ENCODE measurements at places on chromosomes 5 and 9. TPM values are rescaled to one million over a fixed set of nuclear protein-coding genes. Genes with fewer than 3 reads are reported as not detected.

GABRA6 gene
- not detected for total RNA-seq

DAB2 gene
- 151 TPM for total RNA-seq

GAS1 gene
- 47.5 TPM for total RNA-seq

GABBR2 gene
- total RNA-seq = 0.49 TPM

NTNG2 gene
- total RNA-seq = 3.2 TPM

PCDHGA12 gene
- total RNA-seq = 12.1 TPM

GABRP gene
- total RNA-seq = 0.45 TPM

ANKRD34B gene
- total RNA-seq = not detected

PCDHGA6 gene
- 10.3 TPM for total RNA-seq

SOHLH1 gene
- not detected for total RNA-seq

LTC4S gene
- 21.7 TPM for total RNA-seq

OTULINL gene
- total RNA-seq = 15.6 TPM

MVB12B gene
- 65.7 TPM for total RNA-seq

C6 gene
- 6.1 TPM for total RNA-seq

IRX1 gene
- total RNA-seq = 0.62 TPM

DMRT2 gene
- total RNA-seq = 2.4 TPM

HAPLN1 gene
- not detected for total RNA-seq

SETD9 gene
- 8.2 TPM for total RNA-seq

EPB41L4B gene
- total RNA-seq = 31.8 TPM

DNM1 gene
- total RNA-seq = 52.7 TPM

NR4A3 gene
- total RNA-seq = 42.2 TPM

CTSV gene
- total RNA-seq = not detected

WNT8A gene
- not detected for total RNA-seq

CCL21 gene
- not detected for total RNA-seq

BTNL3 gene
- not detected for total RNA-seq

FOXD4L3 gene
- total RNA-seq = not detected

NINJ1 gene
- total RNA-seq = 53.5 TPM

RMRP gene
- 12,220 TPM for total RNA-seq

WWC1 gene
- 2.1 TPM for total RNA-seq

AQP7 gene
- 36.7 TPM for total RNA-seq

ADAMTS6 gene
- 3.8 TPM for total RNA-seq

PPP1R26 gene
- 13.9 TPM for total RNA-seq

BAAT gene
- total RNA-seq = not detected

All from sciatic nerve (tissue), 2 donors.